ENCODE measurements at places on chromosomes 5 and 9.

- no peak for DNase-seq
These were observed 69.8 kb downstream of the ANKH start for GRCh38 chr5:14801792-14802191.

DNA sequence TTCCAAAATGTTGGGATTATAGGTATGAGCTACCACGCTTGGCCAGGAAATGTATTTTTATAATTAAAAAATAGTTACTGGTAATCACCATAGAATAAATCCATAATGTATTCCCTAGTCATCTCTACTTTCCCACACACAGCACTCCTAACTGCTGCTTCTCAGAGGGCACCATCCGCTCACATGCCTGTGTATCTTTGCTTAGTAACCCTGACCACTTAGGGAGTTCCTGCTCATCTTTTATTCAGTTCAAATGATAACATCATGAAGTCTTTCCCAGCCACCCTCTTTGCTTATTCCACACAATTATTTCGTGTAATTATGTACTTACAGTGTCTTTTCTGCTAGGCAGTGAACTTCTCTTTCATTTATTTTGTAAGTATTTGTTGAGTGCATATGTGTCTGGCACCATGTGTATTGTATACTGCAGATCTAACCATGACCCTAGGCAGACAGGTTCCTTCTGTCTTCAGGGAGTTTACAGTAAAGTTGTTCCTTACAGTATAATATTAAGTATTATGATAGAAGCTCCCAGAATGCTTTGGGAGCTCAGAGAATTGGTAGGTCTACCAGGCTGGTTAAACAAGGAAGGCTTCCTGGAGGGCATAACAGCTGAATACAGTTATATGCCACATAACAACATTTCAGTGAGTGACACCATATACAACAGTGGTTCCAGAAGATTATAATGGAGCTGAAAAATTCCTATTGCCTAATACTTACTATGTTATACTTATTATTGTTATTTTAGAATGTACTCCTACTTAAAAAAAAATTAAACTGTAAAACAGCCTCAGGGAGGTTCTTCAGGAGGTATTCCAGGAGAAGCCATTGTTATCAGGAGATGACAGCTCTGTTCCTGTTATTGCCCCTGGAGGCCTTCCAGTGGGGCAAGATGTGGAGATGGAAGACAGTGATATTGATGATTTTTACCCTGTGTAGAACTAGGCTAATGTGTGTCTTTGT, 39.2 kb downstream of the DCAF10 start:
- no peak for DNase-seq

DNA sequence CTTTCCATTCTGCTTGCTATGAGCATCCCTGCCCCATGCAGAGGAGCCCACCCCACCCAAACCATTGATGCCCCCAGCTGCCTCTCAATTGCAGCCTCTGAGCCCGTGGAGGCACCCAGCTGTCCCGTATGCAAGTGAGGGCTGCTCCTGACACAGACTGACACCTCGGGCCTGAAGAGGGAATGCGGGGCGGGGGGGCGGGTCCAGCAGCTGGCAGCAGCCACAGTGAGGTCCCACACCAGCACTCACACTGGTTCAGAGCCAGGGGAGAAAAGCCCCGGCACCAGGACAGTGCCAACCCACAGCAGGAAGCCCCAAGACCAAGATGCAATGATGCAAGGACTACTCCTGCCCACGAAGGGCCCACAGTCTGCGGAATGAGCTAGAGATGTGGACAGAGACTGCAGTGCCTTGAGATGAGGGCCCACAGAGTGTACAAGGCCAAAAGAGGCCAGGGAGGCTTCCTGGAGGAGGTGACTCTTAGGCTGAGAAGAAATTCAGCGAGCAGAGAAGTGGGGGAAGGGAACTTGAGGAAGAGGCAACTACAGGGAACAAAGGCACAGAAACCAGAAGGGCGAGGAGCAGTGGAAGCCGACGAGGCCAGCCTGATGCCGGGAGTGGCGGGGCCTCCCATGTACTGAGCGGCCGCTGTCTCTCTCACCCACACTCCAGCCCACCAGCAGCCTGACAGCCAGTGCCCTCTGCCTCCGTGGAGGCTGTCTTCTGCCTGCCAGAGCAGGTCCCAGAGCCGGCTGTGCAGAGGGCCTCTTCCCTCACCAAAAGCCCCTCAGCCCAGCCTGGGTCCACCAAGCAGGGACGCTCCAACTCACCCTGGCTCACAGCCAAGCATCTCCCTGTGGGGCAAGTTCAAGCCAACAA, 9.2 kb downstream of the EEIG1 start:
- DNase-seq, result peak; percentile 70

- no peak for DNase-seq
These were observed 708.0 kb upstream of the GRAMD2B start for GRCh38 chr5:125715216-125715615.

DNA sequence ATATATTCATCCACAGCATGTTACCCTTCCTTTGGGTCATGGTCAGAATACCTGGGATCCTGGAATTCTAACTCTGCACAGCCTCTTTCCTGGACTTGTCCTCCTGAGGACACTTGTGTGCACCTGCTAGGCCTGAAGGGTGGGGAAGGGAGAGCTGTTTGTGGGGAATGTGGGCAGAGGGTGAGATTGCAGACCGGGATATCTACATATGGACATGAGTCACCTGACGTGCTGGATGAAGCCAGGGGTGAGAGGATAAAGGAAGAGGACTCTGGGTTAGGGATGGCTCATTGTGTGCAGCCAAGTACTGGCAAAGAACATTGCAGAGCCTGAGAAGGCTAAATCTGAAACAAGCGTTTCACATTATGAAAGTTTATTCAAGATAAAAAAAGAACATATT, 241.4 kb upstream of the RPS23 start:
- DNase-seq, result no peak

- DNase-seq, result peak; percentile 3
These were observed 141.0 kb upstream of the PPP1R26 start for GRCh38 chr9:135338546-135338945.

DNA sequence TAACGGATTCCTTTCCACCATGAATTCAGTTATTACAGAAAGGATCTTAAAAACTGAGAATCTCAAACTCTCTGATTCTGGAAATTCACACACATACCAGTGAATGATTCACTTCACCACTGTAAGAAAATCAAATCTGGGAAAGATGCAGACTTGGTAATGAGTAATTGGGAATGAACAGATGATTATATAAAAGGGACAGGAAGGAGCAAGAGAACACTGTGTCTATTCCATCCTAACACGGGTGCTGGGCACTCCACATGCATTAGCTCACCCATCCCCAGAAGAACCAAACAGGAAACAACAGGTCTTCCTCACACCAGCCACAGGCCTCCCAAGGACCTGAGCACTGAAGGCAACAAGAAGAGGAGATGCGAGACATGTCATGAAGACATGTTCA, 74.8 kb upstream of the ZNF622 start:
- no peak for DNase-seq

GRCh38 chr5:74885170-74885569, 19.0 kb upstream of the FAM169A start:
- no peak for DNase-seq

DNA sequence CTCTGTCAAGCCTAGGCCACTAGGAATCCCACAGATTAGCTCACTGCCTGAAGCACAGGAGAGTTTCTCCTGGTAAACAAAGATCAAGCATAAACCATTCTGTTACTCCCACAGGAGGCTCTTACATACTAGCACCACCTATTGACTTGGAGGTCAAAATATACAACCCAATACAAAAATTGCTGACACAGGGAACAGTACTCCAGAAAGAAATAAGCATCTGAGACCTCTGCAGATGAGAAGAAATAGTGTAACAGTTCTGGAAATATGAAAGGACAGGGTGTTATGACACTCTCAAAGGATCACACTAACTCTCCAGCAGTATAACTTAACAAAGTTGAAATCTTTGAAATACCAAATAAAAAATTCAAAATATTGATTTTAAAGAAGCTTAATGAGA, 269.6 kb upstream of the ARRDC3 start:
- no peak for DNase-seq

DNA sequence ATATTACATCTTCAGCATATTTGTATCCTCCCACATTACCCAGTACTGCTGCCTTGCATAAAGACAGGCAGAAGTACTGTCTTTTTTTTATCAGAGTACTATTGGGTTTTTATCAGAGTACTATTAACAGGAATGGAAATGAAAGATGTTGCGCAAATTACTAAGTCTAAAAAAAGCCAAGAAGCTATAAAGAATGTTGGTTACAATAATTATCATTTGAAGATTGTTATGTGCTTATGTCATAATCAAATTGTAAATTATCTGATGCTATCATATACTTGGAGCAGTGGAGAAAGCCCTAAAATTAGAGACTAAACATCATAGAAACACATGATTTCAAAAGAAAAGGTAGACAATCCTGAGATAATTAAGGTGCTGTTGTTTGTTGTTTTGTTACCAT, 188.8 kb downstream of the CCDC192 start:
- no peak for DNase-seq

DNA sequence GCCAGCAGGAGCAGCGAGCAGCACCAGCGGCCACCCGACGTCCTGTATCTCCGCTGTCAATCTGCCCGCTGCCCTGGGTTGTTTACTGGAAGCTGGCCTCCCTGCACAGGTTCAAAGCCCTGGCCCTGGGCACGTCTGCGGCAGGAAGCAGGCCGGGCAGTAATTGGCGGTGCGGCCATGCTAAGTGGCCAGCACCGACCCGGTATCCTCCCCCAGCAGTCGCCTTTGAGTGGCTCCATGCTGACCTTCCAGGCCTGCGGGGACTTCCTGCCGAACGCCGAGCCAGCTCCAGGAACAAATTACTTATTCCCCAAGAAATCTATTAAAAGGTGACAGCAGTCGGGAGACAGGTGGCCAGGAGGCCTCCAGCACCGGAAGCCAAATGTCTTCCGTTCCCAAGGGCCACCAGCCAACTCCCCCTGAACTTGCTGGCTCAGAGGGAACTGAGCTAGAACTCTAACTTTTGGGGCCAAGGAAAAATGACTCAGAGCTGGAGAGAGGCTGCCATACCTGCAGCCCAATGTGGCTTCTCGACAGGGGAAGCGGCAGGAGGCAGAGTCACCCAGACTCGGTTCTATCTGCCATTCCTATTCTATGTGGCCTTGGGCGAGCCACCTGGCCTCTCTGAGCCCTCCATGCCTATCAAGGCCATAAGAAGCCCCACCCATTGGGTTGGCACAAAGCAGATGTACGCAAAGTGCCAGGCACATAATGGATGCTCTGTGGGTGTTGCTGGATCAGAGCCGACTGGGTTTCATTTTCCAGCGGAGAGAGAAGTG, 13.7 kb upstream of the PSMB7 start:
- no peak for DNase-seq

DNA sequence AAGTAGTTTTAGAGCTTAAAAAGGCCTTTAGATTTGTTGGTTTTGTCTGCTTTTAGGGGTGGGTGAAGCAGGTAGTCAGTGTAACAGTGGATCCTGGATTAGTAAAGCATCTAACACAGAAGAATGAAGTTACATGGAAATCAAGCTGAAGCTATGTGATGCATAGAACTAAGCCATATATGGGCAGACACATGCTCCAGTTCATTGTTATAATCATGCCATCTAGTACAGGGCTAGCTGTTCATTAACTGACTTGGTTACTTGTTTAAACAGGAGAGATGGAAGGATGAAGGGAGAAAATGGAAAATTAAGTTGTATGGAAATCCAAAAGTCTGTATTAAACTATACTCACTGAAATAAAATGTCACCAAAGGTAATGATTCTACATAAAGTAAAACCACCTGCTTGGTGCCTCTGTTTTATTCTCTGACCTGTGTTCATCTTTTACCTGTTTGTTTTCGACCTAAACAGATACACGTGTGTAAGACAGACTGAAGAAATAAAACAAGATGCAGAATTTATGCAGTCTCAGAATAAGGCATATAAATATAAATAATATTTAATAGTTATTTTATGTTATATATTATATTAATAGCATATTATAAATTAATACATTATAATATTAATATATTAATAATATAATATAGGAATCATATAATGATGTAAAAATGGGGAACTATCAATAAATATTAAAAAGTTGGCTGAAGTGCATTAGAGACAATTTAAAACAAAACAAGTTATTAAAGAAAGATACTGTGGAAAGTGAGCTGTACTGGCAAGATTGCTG, 33.9 kb downstream of the MRPS30 start:
- no peak for DNase-seq

DNA sequence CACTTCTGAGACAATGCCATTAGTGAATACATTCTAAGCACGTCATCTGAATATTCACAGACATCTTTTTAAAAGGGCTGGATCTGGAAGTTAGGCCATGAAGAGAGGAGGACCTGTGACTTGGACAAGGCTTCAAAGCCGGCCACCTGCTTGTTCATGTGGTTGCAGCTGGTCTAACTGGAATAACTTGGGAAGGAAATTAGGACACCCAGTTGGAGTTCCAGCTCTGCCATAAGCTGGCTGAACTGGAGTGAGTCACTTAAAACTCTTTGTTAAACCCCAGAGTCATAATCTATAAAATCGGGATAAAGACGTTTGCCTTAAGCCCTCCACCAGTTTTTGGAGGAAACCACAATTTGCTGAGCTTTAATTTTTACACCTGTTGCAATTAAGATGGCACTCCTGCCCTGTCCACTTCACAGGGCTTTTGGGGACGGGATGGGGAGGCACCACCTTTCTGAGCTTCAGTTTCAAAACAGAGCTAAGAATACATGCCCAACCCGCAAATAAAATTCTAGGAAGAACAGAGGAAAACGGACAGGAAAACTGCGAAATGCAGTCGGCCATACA, 536 bp upstream of the STX17 start:
- no peak for DNase-seq

GRCh38 chr9:114076237-114077161, 1.6 kb downstream of the AMBP start:
- DNase-seq, result no peak

DNA sequence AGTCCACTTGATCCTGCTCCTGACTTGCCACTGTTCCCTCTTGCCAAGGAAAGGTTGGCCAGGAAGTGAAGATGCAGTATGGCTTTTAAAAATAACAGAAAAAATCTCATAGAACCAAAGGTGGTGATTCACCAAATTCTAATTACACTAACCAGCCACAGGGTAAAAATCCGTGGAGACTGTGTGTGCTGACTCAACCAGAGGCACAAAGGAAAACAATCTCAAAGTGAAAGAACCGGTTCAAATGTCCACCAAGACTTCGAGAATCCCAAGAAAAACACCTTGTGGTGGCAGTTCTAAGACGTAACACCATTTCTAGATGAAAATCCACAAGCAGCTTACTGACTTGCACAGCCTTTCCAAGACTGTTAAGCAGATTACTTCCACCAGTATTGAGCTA, 279.1 kb downstream of the TLE1 start:
- DNase-seq, result no peak

DNA sequence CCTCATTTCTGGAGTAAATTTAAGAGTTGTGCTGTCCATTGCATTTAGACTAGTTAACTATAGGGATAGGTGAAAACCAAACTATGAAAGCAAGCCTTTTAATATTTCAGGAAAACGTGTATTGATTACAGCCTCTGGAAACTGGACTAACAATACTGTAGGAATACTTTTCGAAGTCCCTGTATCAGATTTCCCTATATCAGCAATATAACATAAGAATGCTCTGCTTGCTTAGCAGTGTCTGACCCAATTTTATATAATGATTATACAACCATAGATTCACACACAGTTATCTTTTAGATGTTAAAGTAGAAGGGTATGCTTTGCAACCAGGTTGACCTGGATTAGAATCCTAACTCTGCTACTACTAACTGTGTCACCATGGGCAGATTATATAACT, 203.1 kb downstream of the WDR70 start:
- DNase-seq, result no peak

- DNase-seq, result no peak
These were observed 259.9 kb upstream of the TARS1 start for GRCh38 chr5:33180900-33181299.

GRCh38 chr5:102764381-102765004, 9.4 kb downstream of the PAM start:
- peak; percentile 50 for DNase-seq

Data from T-helper 1 cell (primary cell).